ENCODE measurements at places on chromosomes 4 and X.

- no peak for DNase-seq
Observed at GRCh38 chr4:139872274-139872673, 206.7 kb downstream of the MGST2 start.

DNA sequence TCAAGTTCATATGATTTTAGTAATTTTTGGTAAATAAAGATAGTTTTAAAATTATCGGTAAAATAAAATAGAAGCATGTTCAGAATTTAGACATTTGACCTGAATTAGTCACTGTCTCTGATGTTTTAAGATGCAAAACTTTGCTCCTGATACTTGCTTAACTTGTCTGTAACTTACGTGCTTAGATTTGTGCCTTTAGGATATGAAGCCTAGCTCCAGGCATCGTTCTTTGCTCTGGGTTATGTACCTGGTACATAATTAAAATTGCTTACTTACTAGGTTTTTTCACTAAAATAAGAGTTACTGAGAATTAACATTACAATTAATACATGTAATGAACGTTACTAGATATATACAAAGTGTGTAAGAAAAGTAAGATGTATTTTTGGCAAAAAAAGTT lies 24.9 kb upstream of the AADAT start:
- no peak for DNase-seq

DNA sequence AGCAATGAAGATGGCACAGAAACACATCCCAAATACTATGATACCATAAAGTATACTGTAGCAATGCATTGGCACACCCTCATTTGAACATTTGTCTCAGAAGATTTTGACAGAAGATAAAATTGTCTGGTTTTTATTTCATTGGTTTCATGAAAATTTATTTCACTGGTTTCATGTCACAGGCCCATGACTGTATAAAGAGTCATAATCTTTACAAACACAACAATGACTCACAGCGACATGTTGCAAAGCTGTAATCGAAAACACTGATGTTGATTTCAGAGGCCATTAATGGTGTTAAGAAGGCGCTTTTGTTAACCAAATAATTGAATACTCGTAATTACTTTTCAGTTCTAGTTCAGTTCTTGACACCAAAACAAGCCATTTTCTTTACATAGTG lies 8.1 kb upstream of the DTHD1 start:
- no peak for DNase-seq

DNA sequence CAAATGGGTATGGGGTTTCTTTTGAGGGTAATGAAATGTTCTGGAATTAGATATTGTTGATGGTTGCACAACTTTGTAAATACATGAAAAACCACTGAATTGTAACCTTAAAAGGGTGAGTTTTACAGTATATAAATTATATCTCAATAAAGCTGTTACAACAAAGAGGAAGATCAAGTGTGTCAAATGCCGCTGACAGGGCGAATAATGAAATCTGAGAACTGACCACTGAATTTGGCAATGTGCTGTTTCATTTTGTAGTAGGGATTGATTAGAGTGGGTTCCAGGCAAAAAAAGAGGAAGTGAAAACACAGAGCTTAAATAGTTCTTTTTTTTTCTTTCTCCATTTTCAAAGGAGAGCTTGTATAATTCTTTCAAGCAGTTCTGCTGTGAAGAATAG lies 161.1 kb upstream of the NAP1L5 start:
- DNase-seq, result no peak

DNA sequence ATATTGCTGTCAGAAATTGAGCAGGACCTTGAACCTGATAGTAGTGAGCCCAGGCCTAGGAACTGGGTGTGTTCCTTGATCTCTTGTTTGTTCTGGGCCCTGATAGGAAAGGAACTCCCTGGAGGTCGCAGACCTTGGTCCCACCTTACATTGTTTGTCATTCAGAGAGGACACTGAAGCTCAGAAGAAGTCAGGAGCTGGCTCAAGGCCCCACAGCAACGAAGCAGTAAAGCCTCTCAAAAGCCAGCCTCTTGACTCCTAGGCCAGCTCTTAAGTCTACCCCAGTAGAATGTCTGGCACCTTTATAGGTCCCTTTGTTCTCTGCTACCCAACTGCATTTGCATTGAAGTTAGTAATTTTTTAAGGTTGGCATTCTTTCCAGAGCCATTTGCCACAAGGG lies 46.8 kb downstream of the MAMLD1 start:
- DNase-seq, result no peak

- DNase-seq, result peak; percentile 43
Observed at GRCh38 chr4:121189326-121190215, 25.4 kb upstream of the TNIP3 start.

- no peak for DNase-seq
Observed at GRCh38 chr4:150578745-150579501, 3.0 kb upstream of the MAB21L2 start.

GRCh38 chrX:38232079-38232686 lies 11.5 kb upstream of the SRPX start:
- no peak for DNase-seq

GRCh38 chr4:80407246-80407645 lies 71.7 kb downstream of the CFAP299 start:
- DNase-seq, result no peak

DNA sequence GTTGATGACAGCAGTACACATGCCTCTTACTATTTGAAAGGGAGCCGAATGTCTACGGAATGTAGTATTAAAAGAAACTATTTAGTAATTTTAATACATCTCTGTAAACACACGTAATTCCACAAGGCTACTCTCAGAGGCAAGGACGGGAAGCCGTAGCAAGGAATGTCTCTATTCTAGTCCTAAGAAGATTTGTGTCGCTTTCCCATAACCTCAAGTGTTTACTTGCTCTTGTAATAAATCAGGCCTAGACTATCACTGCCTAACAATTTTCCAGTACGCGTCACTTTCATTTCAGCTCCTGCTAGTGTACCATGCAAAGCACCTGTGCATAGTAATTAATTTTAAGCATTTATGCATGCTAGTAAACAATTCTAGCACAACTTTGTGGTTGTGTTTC lies 86.7 kb downstream of the OR13H1 start:
- DNase-seq, result no peak

DNA sequence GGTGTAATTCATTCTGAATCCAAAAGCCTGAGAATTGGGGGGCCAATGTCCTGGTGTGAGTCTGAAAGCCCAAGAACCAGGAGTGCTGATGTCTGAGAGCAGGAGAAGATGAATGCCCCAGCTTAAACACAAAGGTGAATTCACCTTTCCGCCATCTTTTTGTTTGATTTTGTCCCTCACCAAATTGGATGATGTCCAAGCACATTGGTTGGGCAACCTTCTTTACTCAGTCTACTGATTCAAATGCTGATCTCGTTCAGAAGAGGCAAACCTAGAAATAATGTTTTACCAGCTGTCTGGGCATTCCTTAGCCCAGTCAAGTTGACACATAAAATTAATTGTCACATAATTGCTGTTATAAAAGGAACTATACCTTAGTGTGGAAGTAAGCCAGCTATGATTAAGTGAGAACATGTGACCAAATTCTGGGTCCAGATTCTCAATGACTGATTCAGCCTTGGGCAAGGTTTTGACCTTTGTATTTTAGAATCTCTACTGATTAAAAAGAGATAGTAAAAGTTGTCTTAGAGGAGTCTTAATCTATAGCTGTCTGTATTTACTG lies 34.5 kb upstream of the SLC4A4 start:
- no peak for DNase-seq

GRCh38 chr4:78570117-78570516 lies 18.5 kb downstream of the ANXA3 start:
- no peak for DNase-seq

DNA sequence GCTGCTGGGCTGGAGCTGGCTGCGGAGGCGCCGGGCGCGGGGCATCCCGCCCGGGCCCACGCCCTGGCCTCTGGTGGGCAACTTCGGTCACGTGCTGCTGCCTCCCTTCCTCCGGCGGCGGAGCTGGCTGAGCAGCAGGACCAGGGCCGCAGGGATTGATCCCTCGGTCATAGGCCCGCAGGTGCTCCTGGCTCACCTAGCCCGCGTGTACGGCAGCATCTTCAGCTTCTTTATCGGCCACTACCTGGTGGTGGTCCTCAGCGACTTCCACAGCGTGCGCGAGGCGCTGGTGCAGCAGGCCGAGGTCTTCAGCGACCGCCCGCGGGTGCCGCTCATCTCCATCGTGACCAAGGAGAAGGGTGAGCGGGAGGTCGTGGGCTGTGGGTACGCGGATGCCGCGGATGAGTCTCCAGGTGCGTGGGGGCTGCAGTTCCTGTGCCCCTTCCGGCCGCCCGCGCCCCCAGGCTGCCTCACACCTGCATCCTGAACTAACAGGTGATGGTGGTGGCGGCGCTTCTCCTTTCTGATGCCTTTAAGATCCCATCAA lies 499 bp downstream of the CYP2U1 start:
- peak; percentile 40 for DNase-seq

DNA sequence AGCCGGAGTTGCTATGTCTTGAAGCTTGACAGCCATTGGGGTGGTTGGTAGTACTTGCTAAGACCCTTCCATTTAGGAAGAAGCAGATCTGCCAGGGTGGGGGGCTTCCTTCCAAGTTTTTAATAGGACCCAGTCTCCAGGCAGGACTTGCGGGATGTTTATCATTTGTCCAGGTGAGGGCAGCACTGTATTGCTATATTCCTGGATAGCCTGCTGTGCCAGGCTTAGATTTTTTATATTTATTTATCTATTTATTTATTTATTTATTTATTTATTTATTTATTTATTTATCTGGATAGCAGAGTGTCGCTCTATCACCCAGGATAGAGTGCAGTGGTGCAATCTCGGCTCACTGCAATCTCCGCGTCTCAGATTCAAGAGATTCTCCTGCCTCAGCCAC lies 87.4 kb upstream of the CT45A1 start:
- no peak for DNase-seq

- DNase-seq, result no peak
Observed at GRCh38 chr4:173005912-173006633, 162.5 kb upstream of the GALNT7 start.

DNA sequence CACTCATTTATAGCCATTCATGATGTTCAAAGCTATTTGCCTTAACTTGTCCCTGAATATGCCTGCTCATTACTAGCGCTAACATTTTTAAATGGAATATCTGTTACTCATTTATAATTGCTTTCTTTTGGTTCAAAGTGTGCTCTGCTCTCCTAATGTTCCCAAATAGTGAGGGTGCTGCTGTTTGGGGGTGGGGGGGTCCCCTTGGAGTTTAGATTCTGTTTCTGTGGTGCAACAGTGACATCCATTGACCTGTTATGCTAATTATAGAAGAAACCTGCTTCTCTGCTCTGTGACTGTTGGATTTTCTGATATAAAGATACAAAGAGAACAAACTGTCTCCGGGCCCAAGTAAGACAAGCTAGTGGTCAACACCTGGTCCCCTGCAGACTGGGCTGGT lies 222.4 kb downstream of the SHROOM3 start:
- DNase-seq, result no peak

DNA sequence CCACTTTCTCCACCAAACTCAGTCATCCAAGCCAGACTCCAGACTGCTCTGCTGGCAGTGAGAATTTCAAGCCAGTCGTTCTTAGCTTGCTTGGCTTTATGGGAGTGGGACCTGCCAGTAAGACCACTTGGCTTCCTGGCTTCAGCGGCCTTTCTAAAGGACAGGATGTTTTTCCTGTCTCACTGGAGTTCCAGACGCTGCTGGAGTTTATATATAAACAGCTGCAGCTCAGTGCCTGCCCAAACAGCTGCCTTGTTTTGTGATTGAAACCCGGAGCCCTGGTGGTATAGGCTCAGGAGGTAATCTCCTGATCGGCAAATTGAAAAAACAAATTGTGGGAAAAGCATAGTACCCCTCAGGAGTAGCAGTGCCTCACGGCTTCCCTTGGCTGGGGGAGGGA lies 1165.8 kb upstream of the ADGRL3 start:
- no peak for DNase-seq

DNA sequence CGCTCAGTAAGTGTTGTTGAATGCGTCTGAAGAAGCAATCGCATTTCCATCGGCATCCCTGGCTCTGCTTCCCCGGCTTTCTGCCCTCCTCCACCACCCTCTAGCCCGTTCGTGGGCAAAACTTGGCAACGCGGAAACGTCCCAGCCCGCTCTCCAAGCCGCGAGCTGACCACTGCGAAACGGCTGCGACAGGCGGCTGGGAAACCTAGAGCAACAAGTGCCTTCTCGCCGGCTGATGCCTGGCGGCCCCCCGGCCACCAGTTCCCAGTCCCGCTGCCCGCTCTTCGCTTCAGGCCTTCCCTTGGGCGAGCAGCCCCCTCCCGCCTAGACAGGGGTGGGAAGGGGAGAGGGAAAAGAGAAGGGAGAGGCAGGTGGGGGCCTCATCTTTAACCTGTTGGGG lies 837 bp downstream of the CITED1 start:
- no peak for DNase-seq

DNA sequence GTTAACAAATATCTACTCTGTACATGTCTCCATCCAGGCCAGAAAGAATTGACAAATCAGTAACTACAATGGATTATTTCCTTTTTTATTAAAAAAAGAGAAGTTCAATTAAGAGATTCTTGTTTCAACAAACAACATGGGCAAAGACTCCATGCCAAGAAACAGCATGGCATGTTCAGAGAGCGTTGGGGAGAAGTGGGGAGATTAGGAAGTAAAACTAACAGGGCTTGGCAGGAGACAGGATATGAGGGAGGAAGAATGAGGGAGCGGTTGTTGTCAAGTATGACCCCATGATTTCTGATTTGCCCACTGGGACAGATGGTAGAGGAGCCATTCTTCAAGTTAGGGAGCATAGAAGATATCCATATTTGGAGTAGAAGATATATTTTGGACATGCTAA lies 128.4 kb downstream of the RNF150 start:
- DNase-seq, result no peak

DNA sequence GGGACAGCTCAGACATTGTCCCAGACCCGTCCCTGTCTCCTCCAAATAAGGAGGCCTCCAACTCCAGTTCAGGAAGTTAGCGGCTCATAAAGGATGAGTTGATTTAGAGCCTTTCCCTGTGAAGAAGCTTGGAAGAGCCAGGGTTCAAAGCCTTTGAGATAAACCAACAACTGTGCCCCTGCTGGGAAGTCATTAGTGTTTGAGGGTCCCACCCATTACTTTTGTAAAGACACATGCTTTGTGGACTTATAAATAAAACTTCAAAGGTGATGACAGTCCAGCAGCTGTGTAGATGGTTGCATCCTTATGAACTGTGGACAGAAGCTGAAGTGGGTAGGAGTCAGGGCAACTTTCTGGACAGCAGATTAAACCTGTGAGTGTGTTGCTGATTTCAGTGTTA lies 86.0 kb upstream of the PGRMC2 start:
- no peak for DNase-seq

DNA sequence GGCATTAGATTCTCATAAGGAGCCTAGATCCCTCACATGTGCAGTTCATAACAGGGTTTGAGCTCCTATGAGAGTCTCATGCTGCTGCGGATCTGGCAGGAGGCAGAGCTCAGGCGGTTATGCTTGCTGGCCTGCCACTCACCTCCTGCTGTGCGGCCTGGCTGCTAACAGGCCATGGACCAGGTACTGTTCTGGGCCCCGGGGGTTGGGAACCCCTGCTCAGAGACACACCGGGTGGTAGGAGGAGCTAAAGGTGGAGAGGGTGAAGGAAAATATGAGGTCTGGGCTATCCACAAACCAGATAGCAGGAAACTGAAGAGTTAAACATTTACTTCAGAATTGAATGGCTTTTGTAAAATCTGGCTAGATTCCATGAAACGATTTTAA lies 5.9 kb upstream of the F11 start:
- no peak for DNase-seq

GRCh38 chrX:49932791-49933190 lies 10.4 kb downstream of the CLCN5 start:
- DNase-seq, result no peak
